ENCODE measurements at places on chromosomes 3 and 15.
A peak's percentile ranks its signal among the peaks of the same experiment; 100 is the strongest.

GRCh38 chr3:107641572-107642307 is 119.0 kb downstream of the BBX start:
- no peak for DNase-seq

- DNase-seq: no peak
Measured at GRCh38 chr3:47161983-47162696, 1.8 kb downstream of the SETD2 start.

- DNase-seq: no peak
Measured at GRCh38 chr3:197970588-197970987, 10.6 kb downstream of the LMLN start.

DNA sequence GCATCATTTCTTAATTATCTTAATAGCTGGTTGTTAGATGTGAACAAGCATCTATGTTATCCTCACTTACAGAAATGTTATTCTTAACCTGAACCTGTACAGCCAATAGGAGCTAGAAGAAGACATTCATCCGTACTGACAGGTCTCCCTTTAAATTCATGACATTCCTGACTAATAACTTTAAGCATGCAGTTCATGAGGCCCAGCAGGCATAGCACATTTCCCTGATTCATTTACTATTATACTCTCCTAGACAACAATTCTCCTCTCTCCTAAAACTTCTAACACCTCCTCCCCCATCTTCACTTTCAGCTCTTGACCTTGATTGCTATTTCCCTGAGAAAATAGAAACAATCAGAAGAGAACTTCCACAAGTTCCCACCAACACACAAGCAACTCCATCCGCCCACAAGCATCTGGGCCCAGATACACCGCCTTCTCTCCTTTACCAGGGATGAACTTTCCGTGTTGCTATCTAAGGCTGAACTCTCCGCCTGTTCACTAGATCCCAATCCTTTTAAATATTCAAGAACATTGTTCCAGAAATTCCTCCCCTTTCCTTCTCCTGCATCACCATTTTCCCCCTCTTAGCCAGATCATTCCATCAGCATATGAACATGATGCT is 62.9 kb upstream of the SPRED1 start:
- DNase-seq: no peak

DNA sequence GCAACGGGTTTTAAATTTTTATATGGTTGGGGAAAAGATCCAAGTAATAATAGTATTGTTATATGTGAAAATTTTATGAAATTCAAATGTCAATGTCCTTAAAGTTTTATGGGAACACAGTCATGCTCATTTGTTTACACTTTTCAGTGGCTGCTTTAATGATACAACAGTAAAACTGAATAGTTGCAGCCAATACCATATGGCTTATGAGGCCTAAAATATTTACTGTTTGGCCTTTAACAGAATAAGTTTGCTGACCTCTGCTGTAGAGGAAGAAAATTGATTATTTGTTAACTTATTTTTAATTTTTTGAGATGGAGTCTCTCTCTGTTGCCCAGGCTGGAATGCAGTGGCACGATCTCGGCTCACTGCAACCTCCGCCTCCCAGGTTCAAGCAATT is 44.7 kb downstream of the USP50 start:
- no peak for DNase-seq

DNA sequence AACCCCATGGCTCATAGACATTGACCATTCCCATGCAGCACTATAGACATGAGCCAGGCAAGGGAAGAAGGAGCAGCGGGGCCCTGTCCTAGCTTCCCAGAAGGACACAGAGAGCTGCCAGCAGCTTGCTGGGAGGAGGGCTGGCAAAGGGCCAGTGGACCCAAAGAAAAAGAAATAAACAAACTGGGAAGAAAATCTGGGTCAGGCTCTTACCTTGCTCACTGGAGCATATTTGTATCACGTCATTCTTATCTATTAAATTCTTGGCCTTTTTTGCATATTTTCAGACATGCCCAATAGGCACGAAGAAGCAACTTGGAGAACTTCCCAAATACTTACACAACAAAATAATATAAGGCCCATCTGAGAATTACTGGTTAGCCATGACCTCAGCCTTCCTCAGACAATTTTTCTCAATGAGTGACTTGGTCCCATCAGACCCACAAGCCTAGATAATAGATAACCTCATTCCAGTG is 28.4 kb downstream of the RASGRP1 start:
- peak; percentile 63 for DNase-seq

DNA sequence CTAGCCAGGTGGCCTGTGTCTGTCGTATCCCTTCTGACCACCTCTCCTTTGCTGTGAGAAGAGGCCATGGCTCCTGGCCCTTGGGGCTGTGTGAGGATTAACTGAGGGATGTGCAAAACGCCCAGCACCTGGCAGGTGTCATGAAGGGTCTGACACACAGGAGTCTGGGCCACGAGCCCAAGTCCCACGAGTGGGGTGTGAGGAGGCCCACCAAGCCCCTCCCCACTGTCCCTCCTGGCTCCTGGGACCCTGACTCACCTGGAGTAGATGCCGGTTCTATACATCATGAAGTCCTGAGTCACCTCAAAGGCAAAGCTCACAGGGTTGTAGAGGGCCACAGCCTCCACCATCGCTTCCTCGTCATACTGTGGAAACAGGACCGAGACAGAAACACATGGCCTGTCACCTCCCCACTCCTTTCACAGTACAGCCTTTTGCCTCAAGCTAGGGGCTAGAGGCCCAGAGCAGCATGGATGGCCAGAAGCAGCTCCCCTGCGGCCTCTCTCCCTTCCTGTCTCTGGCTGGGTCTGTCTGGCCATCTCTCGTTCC is 19.7 kb downstream of the CTSH start:
- no peak for DNase-seq

GRCh38 chr3:100613721-100614390 is 4.5 kb downstream of the ADGRG7 start:
- DNase-seq: no peak
